ENCODE measurements at places on chromosomes 2 and 18.

- DNase-seq, result no peak
Observed at GRCh38 chr2:191869781-191870180, 22.9 kb upstream of the CAVIN2 start.

- no peak for DNase-seq
Observed at GRCh38 chr2:118250001-118250400, 161.7 kb downstream of the INSIG2 start.

- DNase-seq, result no peak
Observed at GRCh38 chr2:19336781-19337180, 21.6 kb downstream of the OSR1 start.

- DNase-seq, result no peak
Observed at GRCh38 chr2:11932962-11933361, 186.5 kb downstream of the LPIN1 start.

DNA sequence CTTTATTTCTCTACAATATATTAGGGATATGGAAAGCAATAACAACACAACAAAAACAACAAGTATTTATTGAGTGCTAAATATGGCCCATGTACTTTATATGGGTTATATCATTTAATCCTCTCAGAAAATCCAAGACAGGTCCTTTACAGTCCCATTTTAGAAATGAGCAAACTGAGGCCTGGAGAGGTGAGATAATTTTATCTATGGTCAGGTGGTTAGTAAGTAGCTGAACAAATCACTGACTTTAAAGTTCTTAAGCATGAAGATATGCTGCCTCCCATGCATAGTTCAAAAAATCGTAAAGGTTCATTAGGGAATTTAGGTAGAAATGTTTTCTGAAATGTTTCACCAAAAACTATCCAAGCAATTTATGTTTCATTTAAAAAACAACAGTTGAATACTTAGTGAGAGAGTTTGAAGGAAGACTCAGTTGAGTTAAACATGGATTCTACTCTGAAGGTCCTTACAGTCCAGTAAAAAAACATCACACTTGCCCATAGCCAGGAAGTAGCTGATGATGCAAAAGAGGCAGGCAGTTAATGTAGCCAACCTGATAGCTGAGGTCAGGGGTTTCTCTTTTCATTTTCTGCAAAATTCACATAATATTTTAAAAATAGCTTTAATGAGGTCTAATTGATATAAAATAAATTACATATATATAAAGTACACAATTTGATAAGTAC lies 7.6 kb upstream of the NFE2L2 start:
- DNase-seq, result no peak

- no peak for DNase-seq
Observed at GRCh38 chr2:227783404-227784138, 30.1 kb upstream of the CCL20 start.
